ENCODE measurements at places on chromosomes 6 and 20.

DNA sequence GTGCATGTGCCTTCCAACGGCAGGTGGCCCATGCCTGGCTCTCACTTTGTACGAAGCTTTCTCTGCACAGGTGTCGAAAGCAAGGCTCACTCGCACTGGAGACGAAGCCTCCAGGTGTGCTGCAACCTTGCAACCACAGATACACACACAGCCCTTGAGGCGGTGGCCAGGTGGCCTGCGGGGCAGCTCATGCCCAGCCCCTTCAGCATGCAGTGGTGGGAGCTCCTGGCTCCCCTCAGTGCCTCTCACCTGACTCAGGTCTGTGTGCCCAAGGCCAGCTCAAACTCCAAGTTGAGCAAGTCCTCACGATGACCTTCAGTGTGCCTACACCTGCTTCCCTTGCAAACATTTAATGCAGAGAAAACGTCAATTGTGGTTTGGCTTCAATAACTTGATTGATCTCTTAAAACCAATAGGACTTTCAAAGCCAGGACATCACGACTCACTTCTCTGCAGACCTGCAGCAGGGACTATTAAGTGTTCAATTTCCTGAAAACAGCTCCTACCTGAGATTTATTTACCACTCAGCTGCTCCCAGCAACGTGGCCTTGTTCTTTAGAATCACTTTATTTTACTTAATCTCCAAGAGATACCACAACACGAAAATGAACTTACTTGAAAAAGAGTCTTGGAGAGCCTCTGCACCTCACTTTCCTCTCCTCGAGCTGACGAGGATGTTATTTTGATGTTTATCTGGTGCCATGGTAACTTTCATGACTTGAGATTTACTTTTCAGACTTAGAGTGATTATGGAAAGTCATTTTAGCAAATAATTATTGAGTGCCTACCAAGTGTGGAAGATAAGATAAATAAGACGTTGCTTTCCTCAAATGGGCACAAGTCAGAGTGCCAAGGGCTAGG, 86.3 kb downstream of the SLC22A23 start:
- DNase-seq, result peak; percentile 28

- DNase-seq, result peak; percentile 51
These were observed 52.5 kb downstream of the RPS12 start for GRCh38 chr6:132866762-132867449.

DNA sequence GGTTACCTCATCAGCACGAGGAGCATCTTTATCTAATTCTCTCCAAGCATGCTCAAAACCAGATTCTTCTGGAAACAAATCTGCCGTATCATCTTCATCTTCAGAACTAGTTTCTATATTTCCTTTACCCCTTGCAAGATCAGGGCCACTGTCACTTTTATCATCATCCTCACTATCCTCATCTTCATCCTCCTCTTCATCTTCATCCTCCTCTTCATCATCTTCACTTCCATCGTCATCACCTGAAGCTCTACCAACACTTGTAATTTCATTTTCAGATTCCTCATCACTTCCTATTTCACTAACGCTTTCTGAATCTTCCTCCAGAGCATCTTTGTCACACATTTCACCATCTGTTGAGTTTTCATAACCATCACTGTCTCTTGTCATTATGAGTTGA, 8.9 kb downstream of the ESF1 start:
- DNase-seq, result no peak

GRCh38 chr6:113287396-113287795, 569.7 kb upstream of the MARCKS start:
- DNase-seq, result no peak

DNA sequence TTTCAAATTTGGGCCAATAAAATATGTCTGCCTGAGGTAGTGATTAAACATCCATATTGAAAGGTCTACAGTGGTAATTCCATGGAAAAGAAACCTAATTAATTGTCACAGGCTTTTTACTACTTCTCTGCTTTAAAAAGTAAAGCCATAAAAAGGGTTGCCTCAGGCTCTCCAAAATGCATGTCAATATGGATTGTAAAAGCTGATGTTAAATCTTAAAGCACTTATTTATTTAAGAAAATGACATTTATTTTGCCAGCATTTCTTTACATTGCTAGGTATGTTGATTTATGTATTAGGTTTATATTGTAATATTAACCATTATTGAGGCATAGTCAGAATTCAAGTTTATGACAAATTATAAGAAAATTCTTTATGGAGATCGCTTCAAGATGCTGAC, 133.2 kb downstream of the OPN5 start:
- DNase-seq, result no peak

DNA sequence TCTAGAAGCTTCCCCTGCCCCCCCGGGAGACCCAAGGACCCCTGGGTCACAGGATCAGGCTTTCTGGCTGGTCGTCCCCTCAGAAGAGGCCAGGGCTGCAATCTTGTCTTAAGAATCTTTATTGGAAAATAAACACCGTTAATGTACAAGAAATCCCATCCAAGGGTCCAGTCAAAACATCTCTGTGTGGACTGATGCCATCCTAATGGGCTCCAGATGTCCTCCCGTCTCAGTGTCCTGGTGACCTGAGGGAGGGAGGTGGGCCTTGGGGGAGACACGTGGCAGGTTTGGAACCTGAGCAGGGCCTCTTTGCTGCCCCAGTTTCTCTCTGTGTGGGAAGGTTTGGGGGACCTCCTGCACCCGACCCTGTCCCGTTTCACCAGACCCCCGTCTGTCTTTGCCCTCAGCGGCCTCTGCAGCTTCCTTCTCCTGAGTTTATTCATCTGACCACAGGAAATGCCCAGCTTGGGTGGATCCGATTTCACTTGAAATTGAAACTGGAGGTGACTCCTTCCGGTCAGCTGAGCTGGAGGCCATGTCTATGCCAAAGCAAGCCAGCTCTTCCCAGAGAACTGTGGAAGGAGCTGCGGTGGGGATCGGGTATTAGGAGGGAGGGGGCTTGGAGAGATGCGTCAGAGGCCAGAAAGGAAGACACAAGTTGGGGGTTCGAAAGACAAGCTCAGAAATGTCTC, 75.1 kb downstream of the SLC2A10 start:
- DNase-seq, result no peak

- no peak for DNase-seq
These were observed 24.2 kb downstream of the MGME1 start for GRCh38 chr20:17992847-17993513.

DNA sequence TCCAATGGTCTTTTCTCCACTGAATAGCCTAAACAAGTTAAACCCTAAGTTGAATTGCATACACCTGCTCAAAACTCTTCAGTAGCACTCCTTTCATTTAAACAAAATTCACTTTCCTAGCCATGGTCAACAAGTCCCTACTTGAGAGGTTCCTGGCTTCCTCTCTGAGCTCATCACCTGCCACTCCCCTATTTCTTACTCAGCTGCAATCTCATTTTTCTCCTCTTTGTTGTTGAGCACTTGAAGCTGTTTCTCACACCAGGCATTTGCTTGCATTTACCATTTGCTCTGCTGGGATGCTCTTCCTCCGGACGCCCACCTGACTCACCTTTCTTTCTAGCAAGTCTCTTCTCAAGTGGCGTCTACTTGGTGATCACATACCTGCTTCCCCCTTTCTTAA, 38.5 kb downstream of the EDN1 start:
- no peak for DNase-seq

DNA sequence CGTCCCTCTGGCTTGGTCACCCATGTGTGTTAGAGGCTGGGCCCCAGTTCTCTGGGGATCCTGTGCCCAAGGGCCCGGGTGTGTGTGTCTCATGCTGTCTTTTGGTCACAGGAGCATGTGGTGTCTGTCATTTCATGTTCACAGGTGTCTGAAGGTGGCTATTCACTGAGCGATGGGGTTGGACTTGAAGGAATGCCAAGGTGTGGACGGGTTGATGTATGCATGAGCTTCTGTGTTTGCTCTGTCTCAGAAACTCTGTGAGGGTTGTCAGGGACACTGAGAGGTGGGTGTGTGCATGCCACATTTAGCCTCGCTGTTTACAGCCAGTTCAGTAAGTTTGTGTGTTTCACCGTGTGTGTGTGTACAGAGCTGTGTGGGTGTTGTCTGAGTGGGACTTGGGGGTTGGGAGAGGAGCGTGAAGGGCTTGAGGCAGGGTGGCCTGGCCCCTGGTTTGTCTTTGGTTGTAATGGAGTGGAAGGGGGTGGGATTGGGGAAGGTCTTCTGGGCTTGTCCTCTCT, 1.2 kb downstream of the DDR1 start:
- DNase-seq, result peak; percentile 24

DNA sequence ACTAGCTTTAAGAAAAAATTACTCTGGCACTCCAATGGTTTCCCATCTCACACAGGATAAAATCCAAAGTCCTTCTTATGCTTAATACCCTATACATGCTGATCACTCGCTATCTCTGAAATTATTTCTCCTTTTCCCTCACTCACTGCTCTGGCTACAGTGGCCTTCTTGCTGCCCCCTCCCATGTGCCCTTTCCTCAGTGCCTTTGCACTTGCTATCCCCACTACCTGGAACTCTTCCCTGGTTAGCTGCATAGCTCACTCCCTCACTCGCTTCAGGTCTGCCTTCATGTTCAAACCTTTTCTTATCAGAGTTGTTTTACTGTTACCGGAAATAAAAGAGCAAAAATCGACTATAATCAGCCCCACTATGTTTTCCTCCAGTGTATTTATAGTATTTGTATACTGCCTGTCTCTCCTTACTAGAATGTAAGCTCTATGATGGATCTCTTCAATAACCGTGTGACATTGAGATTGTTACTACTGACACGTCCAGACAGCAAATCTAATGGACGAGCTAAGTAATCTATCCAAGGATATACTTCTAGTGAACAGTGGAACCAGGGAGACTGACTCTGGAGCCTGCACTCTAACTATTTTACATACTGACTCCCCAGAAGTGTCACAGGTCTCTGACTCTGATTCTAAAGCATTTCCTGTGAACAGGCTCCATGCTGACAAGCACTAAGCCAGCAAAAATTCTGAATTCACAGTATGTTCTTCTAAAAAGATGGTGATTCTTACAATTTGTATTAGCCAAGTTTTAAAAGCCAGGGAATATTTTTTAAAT, 25.1 kb downstream of the FKBP5 start:
- peak; percentile 57 for DNase-seq

GRCh38 chr20:35902545-35902941, 51.8 kb downstream of the SCAND1 start:
- DNase-seq, result no peak

- no peak for DNase-seq
These were observed 225.0 kb upstream of the TENT5A start for GRCh38 chr6:81977486-81977885.

DNA sequence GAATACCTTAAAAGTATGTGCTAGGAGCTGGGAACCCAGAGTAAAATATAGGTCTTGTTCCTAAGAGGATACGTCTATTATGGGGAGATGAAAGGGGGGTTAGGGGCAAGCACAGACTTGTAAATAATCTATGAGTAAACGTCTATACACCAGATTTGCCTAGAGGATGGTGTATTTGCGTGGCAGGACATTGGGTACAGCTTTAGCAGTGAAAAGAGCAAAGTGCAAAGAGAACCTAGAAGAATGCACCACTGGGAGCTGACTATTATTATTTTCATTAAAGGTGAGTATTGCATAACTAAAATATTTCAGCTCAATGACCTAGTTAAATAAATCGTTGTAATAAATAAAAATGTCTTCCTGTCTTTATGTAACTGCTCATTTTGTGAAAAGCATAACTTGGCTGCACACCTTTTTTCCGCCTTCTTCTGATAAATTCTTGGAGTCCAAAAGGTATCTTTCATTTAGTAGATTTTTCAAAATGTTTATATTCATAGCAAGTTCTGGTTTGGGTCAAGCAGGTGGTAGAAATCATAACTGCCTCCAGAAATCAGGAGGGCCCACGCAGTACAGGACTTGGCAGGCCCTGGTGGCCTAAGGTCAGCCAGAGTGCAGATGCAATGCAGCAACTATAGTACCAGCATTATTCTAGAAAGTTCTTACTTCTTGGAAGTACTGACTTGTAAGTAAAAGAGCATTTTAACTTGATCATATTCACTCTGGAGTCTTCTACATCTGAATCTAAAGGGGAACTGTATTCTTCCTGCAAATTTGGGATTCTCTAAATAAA, 357.2 kb downstream of the PLCB1 start:
- DNase-seq, result no peak

GRCh38 chr6:4413073-4413472, 277.7 kb upstream of the ECI2 start:
- no peak for DNase-seq

DNA sequence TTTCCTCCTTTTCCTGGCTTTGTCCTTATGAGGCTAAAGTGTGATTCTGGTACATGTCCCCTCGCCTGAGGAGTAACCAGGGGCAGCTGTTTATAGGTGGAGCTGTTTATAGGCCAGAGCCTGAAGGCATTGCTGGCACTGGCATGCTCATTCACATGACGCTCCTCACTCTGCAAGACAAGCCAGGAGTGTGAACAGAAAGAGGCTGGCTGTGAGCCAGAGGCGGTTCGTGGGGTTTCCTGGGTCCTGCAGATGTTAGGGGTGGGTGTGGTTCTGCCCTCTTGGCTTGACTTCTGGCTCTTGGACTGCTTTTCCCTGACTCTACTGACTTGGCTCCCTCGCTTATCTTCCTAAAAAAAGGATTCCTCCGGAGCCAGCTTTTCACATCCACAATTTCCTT, 12.8 kb upstream of the MDFI start:
- no peak for DNase-seq

DNA sequence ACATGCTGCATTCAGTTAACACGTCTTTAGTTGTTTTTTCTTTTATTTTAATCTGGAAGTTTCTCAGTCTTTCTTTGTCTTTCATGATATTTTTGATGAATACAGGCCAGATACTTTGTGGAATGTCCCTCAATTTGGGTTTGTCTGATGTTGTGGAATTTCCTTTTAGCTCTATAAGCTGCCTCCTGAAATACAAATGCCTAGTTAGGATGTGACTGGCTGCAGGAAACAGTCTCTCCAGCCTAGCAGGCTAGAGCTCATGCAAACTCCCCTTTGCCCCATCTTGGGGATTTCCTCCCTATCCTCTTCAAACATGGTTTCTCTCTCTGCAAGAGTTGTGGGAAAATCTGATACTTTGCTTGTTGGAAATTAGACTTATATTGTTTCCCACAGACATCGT, 89.3 kb upstream of the JAG1 start:
- peak; percentile 26 for DNase-seq

- peak; percentile 83 for DNase-seq
These were observed 904 bp downstream of the MDFI start for GRCh38 chr6:41638935-41639808.

DNA sequence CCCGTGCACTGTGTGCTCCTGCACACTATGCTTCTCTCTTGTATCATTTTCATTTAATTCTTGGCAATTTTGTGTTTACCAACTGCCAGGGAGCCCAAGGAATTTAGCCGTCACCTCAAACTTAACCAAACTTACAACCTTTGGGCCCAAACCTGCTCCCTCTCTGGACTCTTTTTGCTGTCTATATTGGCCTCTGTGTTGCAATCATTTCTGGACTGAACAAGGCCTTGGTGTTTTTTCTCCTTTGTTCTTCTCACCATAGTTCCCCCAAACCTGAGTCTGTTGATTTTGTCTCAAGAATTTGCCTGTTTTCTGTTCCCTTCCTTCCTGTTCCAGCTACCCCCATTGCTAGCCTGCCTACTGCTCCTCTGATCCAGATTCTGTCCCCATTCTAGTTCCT, 19.2 kb downstream of the DCBLD1 start:
- no peak for DNase-seq

- no peak for DNase-seq
These were observed 13.0 kb upstream of the MATN4 start for GRCh38 chr20:45320948-45321595.

GRCh38 chr6:150874179-150874578, 8.7 kb downstream of the MTHFD1L start:
- DNase-seq, result peak; percentile 45

GRCh38 chr6:22112461-22112860, 184.4 kb downstream of the PRL start:
- DNase-seq, result no peak
